ENCODE measurements at places on chromosomes 13 and 19.

DNA sequence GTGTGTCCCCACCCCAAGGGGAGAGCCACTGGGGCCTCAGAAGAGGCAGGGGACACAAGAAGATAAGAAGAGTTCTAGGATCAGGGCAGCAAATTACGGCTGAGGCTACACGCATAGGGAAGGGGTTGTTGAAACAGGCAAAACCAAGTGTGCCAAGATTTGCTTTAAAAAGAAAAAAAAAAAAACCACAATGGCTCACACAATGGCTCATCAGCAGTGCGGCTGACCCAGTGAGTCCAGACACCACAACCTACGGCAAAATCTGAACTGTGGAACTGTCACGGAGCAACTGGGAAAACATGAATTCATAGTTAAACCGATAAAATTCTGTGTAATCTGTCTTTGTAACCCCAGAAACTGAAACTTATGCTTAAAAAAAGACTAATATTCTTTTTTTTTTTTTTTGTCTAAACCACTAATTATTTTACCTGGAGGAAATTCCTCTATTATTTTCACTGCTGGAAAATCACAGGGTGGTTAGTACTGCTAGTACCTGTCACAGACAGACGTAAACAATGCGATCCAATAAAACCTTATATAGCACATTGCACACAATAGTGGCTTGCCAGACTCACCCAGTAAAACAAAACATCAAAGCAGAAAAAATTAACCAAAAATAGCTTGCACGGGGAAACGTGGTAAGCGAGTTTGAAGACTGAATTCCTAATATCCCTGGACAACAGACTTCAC lies 325.4 kb upstream of the TSHZ3 start:
- DNase-seq = no peak

- DNase-seq = no peak
Measured at GRCh38 chr19:49761625-49762311, 1.3 kb downstream of the TSKS start.

GRCh38 chr13:110232756-110233155 lies 74.2 kb downstream of the COL4A1 start:
- DNase-seq = no peak

DNA sequence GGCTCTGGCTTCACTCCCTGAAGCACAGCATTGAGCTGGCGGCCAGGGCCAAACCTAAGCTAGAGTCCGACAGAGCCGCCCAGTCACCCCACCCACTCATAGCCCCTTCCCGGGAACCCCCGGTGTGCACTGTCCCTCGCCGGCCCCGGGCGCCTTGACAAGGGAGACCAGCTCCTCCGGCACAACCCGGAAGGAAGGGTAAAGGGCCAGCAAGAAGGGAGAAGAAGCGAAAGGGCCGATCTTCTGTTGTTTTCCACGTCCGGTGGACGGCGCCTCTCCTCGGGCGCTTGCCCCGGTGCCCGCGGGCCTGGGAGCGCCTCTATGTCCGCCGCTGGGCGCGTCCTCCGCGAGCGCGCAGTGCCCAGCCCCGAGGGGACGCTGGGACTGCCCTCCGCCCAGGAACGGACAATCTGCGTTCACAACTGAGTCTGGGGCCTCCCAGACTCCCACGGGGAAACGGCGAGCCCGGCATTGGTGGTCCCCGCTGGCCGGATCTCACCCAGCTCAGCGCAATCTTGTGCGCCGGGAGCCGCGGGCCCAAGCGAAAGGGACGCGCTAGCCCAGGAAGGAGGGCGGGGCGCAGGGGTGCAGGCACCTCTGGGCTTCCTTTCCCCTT lies 172.5 kb upstream of the MIR17HG start:
- no peak for DNase-seq

- DNase-seq = no peak
Measured at GRCh38 chr19:41355802-41356201, 2.1 kb upstream of the TGFB1 start.

DNA sequence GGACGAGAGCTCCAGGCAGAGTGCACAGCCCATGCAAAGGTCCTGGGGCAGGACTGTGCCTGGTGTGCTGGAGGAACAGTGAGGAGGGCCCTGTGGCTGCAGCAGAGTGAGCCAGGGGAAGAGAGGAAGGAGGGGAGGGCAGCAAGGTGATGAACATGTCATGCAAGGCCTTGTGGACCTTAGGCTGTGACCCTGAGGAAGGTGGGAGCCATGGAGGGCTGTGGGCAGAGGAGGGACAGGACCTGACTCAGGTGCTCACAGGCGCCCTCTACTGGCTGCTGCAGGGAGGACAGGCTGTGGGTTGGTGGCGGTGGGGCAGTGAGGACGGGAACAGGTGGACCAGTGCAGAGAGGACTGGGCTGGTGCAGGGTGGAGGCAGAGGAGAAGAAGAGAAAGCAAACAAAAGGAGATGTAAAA lies 170.3 kb downstream of the PTPRS start:
- no peak for DNase-seq

DNA sequence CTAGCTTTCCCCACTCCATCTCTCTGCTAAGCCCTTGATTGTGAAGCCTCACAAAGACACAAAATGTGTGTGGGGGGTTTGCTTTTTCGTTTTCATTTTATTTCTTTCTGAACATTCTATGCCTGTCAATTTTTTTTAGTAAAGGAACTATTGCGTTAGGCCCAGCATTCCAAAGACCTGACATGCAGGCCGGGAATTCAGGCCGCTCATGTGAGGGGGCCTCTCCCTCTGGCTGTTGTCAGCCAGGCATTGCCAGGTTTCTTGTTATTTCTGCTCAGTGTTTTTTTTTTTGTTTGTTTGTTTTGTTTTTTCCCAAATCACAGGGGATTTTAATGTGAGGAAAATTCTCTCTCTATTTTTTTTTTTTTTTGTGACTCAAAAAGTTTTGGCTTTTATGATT lies 10.3 kb upstream of the MEDAG start:
- no peak for DNase-seq

Measured in HCT116 (cell line).